ENCODE measurements at places on chromosomes 12 and 14. TPM values are rescaled to one million over a fixed set of nuclear protein-coding genes. Genes with fewer than 3 reads are reported as not detected.

ZNF664 gene
- 45.9 TPM for total RNA-seq

TROAP gene
- total RNA-seq, result 80.4 TPM

SERPINA9 gene
- total RNA-seq, result not detected

CCDC175 gene
- total RNA-seq, result not detected

ANHX gene
- not detected for total RNA-seq

PGF gene
- total RNA-seq, result 0.28 TPM

KRT71 gene
- total RNA-seq, result not detected

KCNA5 gene
- total RNA-seq, result not detected

All from activated naive CD8-positive, alpha-beta T cell treated with anti-CD3 and anti-CD28 coated beads, Interleukin-2, amount 10 ng/mL, durations not matched to agents 7 days and 5 days (primary cell).